ENCODE measurements at places on chromosomes 5 and 9.

- peak; percentile 41 for DNase-seq
These were observed 328.2 kb downstream of the SH3GL2 start for GRCh38 chr9:17906841-17907778.

DNA sequence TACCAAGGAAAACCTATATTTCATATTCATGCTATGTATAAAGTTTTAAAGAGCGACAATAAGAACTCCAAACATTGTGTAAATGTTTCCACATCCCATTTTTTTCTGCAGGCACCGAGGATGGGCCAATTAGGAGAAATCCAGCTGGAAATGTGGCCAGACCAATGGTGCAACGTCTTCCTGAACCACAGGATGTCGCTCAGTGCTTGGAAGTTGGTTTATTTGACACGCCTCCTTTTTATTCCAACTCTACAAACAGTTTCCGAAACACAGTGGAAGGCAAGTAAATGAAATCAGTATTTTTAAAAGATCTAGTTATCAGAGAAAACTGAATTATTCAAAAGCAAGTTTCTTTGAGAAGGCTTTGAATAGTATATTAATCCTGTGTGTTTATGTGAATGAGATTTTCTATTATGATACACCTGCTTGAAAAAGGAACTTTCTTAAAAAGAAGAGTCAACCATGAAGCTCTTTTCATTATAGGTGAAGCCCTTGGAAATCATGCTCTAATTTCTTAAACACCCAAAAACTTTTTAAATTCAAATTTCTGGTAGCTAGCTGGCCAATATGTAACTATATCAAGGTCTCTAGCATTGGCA lies 9.1 kb downstream of the TYRP1 start:
- peak; percentile 15 for DNase-seq

DNA sequence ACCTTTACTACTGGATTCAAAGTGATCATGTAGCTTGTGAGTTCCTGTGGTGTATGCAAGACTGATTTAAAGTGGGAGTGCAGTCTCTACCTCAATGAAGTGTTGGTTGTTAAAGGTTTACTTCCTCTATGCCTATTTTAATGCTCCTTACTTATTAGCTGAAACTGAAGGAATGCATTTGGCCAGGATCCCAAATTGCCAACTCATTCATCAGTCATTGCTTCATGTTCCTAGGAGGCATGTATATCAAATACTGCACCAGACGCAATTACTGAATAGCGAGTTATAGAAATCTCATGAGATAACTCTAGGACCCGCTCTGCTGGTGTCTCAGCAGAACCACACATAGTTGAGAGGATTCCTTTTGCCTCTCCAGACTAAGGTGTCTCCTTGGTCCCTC lies 143.0 kb upstream of the RPS23 start:
- DNase-seq: no peak

- peak; percentile 77 for DNase-seq
These were observed 281.8 kb downstream of the AOPEP start for GRCh38 chr9:95008151-95008771.

GRCh38 chr5:124670722-124671184 lies 75.7 kb downstream of the ZNF608 start:
- no peak for DNase-seq

GRCh38 chr5:59893429-59894227 lies at the start of gene PDE4D:
Gene PDE4D, minus strand, starts transcription at chr5:59893726.
- peak; percentile 76 for DNase-seq

DNA sequence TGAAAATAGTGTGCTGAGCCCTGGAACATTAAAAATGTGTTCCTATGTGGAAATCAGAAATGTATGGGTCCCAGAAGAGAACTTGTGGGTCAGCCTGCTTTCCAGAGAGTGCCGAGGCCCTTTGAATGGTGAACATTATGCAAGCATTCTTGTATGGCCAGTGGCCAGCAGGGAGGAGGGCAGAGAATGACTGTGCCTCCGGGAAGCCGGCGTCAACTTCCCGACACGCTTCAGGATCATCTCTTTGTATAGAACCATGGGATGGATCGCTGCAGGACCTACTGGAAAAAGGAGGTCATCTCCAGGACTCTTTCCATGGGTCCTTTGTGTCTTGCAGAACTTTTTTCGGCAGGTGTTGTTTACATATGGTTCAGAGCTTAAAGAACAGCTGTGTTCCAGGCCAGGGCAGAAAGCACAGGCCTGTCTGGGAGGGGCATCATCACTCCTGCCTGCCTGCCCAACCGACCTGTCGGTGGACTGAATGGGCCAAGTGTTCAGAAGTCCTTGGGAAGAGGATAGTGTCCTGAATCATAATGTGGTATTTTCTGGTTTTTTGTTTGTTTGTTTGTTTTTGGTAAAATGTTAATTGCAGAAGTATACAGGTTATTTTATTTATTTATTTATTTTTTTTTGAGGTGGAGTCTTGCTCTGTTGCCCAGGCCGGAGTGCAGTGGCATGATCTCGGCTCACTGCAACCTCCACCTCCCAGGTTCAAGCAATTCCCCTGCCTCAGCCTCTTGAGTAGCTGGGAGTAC lies 9.0 kb downstream of the PRRC2B start:
- DNase-seq: peak; percentile 50

DNA sequence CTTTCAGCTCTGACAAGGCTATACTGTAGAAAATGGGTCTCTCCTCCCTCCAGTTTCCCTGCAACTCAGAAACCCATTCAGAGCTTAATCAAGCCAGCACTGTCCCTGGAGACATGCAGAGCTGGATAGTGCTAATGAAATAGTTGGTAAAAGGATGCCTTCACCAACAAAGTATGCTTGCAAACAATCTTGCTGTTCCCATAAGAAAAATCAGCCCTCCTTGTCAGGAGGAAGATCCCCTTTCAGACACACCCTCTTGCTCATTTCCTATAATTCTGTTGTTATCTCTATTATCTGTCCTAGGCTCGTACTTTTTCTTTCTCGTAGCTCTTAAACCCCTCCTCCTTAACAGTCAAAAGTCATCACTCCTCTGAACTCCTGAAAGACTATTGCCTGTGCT lies 9.9 kb upstream of the OSMR start:
- no peak for DNase-seq

DNA sequence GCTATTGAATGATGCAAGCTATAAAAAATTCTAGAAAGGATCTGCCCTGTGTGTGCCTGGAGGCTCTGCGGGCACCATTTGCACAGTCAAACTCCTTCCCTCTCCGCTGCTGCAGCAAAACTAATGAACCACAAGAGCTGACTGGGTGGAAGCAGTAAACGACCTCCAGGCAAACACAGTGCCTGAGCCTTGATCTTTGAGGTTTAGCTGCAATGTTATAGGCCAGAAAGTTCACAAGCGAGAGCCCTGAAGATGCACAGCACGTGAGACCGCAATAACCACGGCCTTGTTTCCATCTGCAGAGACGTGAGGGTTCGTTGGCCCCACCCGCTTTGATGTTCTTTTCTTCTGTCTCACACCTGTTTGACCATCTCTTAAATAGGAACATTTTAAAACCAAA lies 69.2 kb upstream of the S1PR3 start:
- DNase-seq: no peak

DNA sequence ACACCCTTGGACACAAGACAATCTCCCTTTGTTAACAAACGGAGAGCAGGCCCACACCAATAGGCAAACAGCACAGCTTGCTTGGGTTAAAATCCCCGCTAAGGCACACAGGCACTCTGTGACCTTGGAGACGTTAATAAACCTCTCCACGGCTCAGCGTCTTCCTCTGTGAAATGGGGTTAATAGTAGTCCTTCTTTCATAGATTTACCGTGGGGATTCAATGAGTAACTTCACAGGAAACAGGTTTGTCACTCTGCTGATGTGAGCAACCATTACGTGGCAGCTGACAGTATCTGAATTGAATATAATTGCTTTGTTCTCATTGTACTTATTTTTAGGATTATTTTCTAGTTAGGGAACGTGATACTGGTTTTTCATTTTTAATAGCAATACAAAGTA lies 65.2 kb upstream of the ADRA1B start:
- no peak for DNase-seq

DNA sequence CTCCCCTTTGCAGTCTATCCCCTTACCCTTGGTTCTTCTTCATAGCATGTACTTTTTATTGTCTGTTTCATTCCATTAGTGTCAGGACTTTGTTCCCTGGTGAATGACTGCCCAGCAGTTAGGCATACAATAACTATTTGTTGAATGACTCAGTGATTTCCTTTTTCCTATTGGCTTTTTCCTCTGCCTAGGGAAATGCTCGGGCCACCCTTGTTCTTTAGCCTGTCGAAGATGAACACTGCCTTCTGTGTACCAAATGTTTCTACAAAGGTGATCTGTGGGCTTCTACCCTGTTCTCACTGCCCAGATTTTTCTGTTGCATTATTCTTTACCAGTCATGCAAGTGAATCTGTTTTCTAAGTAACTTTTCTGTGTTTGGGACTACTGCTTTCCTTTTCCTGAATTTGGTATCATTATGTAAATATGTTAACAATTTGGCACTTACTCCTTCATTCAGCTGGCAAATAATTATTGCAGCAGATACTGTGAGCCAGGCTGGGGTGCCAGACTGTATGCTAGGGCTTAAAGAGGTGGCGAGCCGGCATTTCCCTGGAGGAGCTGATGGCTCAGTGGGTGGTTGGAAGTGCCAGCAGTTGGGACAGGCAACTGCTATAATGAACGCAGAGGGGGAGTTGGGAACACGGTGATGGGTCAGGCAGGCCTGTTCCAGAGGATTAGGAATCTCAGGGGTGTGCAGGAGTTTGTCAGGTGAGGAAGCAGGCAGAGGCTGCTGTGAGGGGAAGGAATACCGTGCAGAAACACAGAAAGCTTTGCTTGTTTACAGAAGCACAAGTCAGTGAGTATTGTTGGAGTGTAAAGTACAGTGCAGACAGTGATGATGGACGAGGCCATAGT lies 30.6 kb downstream of the KDM4C start:
- no peak for DNase-seq

DNA sequence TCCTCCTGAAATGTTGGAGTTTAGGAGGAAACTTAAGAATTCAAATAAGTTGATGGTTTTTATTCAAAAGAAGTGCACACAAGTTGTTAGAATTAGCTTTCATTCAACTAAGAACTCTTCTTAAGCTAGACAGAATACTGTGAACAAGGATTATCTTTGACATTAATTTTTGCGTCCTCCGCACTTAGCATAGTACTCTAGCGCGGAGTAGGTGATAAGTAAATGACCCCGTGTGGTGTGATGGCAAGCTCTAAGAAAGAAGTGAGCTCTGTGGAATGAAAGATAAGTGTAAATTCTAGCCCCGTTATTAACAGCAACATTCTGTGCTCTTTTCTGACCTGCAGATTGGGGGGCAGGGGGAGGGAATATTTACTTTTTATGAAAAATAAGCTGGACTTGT lies 1.0 kb downstream of the BRIX1 start:
- DNase-seq: no peak

Measured in kidney (tissue), 22 donors.